Stimulated activated CD4-positive, alpha-beta T cell treated with anti-CD3 and anti-CD28 coated beads, Interleukin-4, amount 100 ng/mL, for 1 hour (primary cell): ENCODE measurements at places on chromosomes 1 and 21.

- DNase-seq, result no peak
These were observed 65.4 kb upstream of the PTGS2 start for GRCh38 chr1:186745531-186746146.

DNA sequence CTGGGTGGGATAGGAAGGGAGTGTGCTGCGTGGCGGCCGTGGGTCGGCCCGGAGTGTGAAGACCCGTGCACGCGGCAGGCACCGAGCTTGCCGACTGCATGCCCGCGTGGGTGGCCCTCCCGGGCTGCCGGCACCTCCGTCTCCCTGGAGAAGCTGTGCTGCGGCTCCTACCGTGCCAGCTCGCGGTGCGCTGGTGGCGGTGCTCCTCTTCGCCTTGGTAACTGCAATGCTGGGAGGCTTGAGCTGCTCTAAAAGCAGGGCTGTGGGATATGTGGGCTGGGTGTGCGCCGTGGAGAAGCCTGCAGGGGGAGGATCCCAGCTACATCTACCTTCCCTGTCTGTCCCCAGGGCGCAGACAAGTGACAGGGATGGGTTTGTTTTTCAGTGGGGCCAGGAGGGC lies 2.4 kb downstream of the GABRD start:
- DNase-seq, result no peak

DNA sequence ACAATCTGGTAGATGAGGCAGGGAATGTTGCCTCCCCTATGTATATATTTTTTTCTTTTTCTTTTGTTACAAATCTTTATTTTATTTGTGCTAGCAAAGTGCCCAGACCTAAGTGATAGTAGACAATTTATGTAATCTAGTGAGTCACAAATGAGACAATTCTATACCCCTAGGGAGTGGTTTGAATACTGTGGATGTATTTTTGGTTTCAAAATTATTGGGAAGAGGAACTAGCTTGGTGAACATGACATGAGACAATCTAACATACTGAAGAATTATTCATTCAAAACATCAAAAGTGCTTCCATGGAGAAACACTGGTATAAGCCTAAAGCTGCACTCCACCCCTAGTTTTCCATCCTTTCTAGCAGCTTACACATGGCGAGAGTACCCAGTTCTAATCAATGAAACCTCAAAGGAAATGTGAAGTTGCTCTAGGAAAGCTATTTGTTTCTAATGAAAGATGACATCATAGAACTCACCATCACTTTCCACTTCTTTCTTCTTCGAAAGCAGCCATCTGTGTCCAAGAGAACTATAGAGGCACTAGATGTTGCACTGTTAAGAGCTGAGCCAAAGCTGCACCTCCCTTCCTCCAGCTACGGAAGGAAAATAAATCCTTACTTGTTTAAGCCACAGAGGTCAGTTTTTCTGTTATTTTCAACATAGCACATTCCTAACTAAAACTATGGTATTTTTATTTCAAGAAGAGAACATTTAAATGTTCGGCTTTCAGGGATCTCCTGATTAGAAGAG lies 764.6 kb downstream of the LTN1 start:
- DNase-seq, result no peak

DNA sequence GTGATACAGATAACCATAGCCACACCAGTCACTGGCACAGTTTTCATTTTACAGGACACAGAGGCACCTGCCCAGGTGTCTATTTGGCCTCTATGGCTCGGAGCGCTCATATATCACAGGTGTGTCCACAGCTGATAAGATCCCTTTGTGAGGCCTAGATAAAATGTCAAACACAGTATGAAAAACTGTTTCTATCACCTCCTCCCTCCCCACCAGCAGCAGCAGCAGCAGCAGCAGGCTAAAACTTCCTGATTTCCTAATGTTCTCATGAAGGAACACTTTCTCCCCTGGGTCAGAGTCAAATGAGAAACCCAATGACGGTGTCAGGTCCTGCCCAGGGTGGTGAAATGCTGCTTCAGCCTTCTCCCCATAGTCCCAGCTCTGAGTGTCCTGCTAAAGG lies 24.4 kb downstream of the ELAPOR1 start:
- DNase-seq, result no peak

GRCh38 chr21:38234395-38235142 lies 22.2 kb upstream of the KCNJ15 start:
- DNase-seq, result no peak

DNA sequence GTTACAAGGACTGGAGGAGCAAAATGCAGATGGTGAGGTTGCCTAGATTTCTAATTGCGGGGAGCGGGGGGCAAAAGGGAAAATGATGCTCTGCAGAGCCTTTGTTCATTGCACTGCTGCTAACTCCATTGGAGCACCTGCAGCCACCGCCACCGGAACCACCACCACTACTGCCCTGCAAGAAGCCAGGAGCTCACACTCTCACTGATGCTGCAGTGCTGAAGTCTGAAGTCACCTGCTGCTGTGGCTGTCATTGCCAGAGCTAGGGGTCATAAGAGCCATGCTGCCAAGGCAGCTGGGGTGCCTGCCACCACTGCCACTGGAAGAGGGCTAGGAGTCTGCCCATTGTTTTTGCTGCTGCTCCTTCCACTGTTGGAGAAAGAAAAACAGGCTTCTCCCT lies 7.3 kb upstream of the HPCAL4 start:
- no peak for DNase-seq

DNA sequence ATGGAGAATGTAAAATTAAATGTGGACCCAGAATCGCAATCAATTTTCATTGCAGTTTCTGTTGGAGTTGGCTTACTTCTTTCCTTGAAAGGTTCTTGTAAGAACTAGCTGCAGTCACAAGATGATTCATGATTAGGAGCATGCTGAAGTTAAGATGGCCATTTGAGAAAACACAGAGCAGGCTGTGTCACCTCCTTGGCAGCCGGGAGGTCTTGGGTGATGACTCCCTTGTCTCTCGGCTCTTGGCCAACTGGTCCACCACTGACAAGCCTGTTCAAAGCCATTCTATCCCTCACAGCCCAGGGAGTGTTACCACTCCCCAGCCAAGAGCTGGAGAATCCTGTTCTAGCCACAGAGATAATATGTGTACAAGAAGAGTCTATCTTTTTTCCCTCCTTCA lies 40.6 kb downstream of the OPTC start:
- DNase-seq, result no peak

DNA sequence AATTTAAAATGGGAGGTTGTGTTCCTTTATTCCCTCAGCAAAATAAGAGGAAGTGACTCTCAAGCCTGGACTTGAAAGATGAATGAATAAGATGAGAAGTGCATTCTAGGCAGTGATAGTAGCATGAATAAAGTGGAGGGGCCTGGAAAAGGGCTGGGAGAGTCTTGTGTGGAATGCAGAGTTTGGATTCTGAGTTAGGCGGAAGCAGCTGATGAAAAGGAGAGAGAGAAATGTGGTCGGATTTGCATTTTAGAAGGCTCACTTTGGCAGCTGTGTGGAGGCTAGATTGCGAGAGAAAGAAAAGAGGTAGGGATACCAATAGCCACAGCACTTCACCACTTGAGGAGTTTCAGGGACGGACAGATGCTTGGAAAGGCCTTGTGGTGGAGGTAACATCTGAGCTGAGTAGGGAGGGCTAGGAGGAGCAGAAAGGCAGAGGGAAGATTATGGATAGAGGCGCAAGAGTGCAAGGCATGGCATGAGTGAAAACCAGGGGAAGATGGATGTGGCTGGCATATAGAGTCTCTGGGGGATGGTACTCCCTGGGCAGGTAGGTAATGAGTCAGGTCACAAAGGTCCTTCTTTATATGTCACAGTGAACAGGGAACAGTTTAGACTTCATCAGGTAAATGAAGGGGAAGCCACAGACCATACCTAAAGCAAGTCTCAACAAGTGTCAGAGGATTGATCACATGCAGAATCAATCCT lies 59.6 kb downstream of the ST3GAL3 start:
- no peak for DNase-seq

DNA sequence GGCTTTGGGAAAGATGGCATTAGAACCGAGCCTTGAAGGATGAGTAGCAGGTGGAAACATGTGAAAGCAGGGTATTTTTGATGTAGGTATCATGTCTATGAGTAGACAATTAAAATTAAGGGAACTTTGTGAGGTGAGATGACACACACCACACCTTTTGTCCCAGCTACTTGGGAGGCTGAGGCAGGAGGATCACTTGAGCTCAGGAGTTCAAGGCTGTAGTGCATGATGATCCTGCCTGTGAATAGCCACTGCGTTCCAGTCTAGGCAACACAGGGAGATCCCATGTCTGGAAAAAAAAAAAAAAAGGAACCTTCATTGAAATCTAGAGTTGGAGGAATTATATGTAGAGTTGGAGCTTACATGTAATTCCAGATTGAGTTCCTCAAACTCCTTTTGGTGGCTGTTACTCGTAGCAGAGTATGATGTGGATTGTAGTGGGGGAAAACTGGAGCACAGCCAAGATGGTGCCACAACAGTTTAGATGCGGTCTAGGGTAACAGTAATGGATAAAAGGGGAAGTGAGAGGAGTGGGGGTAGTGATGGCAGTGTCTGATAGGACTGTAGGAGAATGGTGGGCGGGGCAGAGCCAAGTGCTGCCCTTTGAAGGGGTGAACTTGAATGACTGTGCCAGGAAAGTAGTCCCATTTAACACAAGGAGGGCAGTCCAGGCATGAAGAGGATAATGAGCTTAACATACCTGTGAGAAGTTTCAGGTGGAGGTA lies 17.4 kb downstream of the AK4 start:
- no peak for DNase-seq

DNA sequence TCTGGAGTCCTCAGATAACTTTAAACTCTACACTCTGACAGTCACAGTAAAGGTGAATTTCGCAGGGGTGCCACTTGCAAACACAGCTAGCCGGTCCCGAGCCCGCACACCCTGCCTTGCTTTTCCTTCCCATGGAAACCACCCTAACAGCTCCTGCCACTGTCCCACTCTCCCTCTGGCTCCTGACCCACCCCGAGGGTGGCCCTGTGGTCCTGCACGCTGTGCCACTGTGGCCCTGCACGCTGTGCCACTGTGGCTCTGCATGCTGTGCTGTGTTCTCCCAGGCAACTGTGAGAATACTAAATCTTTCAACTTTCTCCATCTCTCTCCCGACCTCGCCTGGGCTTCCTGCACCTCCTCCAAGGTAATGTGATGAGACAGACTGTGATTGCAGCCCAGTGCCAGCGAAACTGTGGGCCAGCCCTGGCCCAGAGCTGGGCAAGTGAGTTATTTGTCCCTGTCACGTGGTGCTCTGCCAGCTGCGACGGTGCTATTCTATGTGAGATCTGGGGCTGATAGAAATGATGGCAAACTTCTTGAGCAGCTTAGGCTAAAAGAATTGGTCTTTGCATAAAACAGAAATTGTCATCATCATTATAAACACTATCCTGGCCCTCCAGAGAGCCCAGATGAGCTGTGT lies 63.4 kb upstream of the TARBP1 start:
- DNase-seq, result no peak

GRCh38 chr21:35995522-35996088 lies 64.7 kb downstream of the SETD4 start:
- no peak for DNase-seq
